Karpas-422 (cell line): ENCODE measurements at places on chromosomes 1 and 21.

GRCh38 chr21:46636181-46636512 is 673 bp downstream of the PRMT2 start:
- no peak for DNase-seq

DNA sequence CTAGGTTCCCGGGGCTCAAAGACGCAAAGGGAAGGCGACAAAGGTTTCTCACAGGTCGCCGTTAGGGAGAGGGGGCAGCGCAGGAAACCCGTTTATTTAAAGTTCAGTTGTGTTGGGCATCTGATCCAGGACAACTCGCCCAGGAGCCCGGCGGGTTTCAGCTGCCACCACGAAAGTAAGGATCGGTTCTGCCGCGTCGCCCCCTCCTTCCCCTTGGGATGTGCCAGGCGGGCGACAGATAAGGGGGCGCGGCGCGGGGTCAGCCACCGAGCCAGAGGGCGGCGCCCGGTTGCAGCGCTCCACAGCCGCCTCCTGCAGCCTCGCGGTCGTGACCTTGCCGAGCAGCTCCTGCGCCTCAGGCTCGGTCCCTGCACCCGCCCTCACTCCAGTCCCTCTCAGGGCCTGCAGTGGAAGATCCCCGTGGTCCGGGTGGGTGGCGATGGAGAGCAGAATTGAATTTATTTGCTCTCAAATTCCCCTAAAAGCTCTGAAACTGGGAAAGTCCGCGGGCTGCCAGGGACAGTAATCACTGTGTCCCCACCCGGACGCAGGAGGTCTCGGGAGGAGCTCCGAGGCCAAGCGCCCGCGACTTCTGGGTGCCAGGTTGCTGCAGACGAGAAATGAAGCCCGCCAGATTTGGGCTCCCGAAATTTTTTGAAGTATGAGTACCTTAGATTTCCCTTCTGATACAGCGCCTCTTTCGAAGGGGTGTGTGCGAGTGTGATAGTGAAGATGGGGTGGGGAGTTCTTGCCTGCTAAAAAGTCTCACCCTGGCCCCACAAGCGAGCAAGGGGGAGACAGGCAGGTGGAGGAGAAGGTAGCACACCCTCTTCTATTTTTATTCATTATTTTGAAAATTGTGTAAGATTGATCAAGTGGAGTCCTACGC is 28.4 kb upstream of the NFIA start:
- peak; percentile 63 for DNase-seq

DNA sequence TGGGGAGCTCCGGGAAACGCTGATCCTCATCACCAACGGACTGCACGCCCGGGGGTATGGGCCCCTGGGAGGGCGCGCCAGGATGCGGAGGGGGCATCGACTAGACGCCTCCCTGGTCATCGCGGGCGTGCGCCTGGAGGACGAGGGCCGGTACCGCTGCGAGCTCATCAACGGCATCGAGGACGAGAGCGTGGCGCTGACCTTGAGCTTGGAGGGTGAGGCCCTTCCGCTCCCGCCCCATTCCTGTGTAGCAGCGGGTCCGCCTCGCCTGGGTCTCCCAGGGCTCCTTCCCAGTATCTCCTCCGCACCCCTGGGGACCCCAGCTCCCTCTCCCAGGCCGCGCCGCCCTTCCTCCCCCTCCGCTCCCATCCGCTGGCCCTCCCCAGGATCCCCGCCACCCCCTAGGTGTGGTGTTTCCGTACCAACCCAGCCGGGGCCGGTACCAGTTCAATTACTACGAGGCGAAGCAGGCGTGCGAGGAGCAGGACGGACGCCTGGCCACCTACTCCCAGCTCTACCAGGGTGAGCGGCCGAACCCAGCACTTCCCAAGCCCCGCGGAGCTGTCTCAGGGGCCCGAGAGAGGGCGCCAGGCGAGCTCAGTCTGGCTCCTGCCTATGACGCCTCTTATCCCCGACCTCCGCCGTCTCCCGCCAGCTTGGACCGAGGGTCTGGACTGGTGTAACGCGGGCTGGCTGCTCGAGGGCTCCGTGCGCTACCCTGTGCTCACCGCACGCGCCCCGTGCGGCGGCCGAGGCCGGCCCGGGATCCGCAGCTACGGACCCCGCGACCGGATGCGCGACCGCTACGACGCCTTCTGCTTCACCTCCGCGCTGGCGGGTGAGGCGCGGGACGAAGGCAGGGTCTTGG is 5.0 kb downstream of the HAPLN2 start:
- no peak for DNase-seq

DNA sequence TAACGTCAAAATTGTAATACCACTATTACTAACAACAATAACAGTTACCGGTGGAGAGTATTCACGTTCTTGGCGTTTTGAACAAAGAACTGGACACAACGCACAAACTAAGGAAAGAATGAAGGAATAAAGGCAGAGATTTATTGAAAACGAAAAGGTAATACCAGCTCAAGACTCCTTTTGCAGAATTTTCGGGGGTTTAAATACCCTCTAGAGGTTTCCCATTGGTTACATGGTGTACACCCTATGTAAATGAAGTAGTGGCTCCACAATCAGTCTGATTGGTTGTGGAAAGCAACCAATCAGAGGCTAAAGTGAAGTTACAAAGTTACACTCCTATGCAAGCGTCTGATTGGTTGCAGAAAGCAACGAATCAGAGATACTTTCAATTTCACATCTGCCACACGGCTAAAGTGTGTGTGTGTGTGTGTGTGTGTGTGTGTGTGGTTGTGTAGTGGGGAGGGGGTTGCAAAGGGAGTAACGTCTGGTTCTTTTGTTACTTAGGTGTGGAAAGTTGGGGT is 1.1 kb upstream of the GTF2B start:
- DNase-seq = peak; percentile 69

DNA sequence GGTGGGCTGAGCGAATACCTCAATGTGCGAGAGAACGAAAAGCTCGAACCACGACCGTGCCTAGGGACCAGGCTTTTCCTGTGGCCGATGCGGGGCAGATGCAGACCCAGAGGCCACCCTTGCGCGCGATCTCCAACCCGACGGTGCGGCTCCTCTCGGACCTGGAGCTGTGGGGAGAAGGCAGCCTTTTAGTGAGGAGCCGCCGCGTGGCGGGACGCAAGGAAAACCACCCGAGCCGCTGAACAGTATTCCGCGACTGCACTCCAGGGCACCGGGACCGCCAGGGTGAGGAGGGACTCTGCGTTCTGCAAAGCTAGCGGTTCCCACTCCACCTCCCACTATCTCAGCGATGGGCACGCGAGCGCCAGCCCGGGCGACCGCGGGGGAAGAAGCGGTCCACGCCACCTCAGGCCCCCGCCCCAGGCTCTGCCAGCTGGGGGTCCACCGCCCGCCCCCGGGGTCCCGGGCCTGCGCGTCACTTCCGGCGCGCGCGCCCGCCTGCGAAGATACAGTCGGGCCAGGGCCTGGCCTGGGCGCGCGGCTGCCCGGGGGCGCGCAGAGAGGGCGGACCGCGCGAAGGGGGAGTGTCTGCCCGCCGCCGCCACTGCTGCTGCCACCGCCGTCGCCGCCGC is 66.5 kb upstream of the PRKACB start:
- DNase-seq = peak; percentile 93

DNA sequence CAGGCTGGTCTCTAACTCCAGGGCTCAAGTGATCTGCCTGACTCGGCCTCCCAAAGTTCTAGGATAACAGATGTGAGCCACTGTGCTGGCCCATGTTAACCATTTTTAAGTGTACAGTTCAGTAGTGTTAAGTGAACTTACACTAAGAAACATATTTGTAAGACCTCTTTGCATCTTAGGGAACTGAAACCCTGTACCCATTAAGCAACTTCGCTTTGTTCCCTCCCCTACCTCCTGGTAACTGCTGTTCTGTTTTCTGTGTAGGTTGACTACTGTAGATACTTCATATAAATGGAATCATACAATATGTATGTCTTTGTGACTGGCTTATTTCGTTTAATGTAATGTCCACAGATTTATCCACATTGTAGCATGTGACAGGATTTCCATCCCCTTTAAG is 11.0 kb downstream of the NUDC start:
- DNase-seq = peak; percentile 76

DNA sequence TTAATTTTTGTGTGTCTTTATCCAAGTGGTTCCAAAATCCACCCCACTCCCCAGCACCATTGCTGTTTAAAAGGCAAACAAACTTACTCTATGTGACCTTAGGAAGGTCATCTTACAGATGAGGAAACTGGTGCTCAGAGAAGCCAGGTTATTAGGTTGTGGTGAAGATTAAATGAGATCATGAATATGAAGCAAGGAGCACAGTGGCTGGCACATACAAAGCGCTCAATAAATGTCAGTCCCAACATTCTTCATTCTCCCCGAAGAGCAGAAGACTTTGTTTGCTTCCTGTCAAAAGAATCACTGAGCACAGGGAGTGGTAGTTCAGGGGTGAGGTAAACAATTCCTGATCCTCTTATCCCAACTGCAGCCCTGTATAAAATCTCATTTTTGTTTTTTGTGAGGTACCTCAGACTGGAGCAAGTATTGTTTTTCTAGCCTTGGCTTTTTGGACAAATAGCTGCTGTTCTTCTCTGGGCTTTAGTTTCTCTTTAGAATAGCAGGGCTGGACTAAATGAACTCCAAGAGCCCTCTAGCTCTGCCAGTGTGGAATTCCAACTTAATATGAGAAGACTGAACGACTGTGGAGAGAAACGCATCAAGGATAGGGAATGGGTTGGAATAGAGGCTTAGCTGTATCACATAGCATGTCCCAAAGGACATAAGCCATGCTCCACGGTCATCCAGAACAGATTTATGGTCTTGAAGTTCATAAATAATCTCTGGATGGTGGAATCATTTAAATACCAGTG is 455.3 kb upstream of the USP24 start:
- DNase-seq = no peak

DNA sequence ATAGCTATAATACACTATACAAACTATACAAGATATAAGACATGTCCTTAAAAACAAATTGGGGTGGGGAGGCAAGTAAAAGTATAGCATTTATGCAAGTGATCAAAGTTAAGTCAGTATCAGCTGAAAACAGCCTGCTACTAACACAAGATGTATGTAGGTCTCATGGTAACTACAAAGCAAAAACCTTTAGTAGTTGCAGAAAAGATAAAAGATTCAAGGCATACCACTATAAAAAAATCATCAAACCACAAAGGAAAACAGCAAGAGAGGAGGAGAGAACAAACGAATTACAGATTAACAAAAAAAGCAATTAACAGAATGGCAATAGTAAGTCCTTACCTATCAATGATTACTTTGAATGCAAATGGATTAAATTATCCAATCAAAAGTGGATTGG is 22.7 kb downstream of the ERO1B start:
- DNase-seq = no peak

DNA sequence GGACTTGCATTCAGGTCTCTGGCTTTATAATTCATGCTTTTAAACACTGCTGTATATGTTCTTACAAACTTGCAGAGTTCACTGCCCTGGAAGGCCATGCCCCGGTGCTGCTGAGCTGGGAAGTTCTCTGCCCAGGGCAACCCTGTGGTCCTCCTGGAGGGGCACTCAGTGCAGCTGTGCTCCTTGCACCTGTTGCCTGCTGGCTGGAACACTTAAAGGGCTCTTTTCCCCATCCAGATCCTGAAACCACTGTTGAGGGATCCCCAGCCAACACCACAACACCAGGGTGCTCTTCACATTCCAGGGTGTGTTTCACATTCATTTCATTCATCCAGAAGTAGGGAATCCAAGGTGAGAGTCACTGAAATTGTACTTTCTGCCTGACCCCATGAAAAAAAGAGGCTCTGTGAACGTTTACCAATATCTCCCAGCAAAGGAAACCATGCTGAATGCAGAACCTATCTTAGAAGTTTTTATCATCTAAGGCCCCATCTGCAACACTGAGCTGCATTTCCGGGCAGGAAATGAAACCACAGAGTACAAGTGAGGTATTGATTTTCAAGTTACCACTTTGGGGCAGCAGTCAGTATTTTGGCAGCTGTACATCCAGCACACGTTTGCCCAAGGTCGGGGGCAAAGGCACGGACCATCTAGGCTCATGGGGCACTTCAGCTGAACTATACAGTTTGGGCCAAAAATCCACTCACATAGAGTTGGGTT is 16.4 kb upstream of the KIAA0040 start:
- peak; percentile 83 for DNase-seq

- DNase-seq = no peak
These were observed 2.9 kb upstream of the RHOU start for GRCh38 chr1:228732426-228732825.

DNA sequence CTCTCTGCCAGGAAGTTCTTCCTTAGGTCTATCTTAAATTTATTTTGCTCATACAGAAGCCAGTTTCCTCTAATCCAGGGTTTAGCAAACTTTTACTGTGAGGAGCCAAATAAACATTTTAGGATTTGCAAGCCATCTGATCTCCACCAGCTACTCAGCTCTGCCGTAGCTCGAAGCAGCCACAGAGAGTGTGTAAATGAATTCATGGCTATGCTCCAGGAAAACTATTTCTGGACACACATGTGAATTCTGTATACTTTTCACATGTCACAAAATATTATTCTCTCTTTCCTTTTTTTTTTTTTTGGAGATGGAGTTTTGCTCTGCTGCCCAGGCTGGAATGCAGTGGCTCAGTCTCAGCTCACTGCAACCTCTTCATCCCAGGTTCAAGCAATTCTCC is 13.4 kb upstream of the AGTRAP start:
- DNase-seq = no peak

- DNase-seq = no peak
These were observed 61.4 kb downstream of the ACTL8 start for GRCh38 chr1:17816511-17816910.

DNA sequence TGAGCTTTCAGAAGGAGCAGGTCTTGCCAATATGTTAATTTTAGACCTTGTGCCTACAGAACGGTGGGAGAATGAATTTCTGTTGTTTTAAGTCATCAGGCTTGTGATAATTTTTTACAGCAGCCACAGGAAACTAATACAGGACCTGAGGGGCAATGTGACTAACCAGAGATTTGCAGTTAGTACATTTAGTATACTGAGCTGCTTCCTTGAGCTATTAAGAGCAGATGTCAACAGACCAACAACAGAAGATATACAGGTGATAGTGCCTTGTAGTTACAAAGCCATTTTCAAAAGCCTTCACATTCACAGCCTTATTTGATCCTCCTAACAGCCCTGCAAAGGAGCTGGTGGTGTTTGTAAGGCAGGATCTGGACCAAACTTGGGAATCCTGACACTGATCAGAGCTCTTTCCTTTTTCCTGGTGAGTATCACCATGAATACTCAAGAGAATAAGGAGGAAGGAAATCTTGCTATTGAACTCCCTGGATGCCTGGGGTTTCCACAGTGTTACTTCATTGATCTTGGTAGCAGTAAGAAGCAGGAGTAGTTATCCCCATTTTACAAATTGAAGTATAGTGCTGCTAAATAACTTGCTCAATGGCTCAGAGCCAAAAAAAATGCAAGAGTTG is 4.7 kb upstream of the SLAMF1 start:
- no peak for DNase-seq

- no peak for DNase-seq
These were observed 17.5 kb downstream of the ITGB2 start for GRCh38 chr21:44903050-44903685.

GRCh38 chr1:50416150-50416527 is 7.1 kb downstream of the DMRTA2 start:
- no peak for DNase-seq

DNA sequence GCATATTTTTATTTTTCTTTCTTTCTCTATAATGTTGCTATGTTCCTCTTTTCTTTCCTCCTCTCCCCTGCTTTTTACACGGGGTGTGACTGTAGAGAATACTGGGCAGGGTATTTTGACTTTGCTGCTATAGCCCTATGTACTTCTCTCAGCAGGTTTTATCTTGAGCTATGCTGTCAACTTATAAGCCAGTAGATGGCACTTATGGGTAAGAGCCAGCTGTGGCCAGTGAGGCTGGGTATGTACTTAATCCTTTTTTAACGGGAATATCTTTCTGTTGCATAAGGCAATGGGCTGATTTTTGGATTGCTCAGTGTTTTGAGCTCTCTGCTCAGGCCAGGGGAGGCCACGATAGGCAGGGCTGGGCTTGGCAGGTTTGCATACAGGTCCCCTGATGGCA is 99.0 kb downstream of the KCNK2 start:
- peak; percentile 53 for DNase-seq
